ENCODE measurements at places on chromosomes 7 and 10.

- DNase-seq: no peak
These were observed 2.4 kb downstream of the TMEM72 start for GRCh38 chr10:44913350-44914081.

DNA sequence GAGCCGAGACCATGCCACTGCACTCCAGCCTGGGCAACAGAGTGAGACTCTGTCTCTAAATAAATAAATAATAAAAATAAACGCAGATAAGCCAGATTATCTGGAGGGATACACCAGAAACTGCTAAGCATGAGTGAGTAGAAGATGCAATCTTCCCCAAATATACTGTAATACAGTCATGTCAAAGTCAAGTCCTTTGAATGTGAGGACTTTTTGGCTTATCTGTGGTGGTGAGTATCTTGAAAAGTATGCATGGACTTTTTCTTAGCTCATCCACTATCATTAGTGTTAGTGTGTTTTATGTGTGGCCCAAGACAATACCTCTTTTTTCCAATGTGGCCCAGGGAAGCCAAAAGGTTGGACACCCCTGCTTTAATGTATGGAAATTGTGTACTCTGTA is 44.7 kb upstream of the PITRM1 start:
- DNase-seq: no peak

DNA sequence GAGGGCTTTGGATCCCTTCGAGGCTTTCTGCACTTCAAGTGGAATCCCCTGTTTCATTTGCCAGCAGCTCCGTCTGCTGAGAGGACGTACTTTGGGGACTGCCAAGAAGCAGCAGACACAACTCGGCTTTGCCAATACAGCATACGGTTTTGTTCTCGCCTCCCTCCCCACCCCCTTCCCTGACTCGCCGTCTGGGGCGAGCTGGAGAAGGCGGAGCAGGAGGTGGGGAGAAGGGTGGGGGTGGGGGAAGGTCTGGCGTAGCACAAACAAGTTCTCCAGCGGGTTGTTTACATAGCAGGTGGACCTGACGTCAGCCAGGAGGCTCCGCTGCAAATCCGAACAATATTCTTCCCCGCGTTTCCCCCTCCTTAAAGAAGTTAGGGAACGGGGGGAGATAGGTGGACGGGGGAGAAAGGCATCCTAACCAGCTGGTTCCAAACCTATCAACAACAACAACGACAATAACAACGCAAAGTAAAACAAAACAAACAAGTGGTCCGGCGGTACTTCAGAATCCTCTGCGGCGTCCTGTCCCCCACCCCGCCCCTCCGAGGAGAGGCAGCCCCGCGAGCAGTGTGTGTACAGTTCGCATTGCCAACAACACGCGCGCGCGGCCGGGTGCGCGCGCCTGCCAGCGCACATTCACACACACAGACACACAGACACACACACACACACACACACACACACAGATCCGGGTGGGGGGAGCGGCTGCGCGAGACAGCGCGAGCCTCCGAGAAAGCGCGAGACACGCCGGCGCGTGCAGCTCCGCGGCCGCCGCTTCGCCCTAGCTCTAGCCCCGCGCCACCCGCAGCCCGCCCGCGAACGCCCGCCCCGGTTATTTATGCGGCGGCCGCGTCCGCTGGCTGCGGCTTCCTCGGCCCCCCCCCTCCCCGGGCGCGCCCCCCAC is 167.0 kb upstream of the PPP1R3A start:
- peak; percentile 83 for DNase-seq

- DNase-seq: no peak
These were observed 348.6 kb downstream of the ADRA2A start for GRCh38 chr10:111425459-111425858.

DNA sequence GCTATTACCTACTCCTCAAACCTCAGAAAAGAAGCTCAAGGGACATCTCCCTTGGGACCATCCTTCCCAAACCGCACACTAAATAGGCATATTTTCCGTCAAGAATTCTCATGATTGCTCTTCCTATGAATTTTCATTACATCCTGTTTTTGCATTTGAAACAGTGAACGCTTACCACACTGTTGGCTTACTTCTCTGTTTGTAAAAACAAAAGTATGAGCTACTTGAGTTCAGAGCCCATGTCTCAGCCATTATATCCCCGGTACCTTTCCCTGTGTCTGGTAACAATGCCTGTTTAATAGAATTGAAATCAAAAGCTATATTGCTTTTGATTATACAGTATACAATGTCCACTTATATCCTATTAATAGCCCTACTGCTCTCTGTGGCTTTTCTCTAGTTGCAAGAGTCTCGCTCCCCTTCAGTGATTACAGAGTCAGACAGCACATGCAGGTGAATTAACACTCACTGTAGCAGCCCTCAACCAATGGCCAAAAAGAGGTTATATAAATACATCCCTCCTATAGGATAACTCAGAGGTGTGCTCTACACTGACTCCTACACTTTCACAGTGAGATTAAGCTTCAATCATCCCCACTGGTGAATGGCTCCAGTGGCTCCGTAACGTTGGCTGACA is 264.4 kb downstream of the SORCS1 start:
- DNase-seq: no peak

- DNase-seq: no peak
These were observed 32.4 kb upstream of the RNF32 start for GRCh38 chr7:156608173-156608478.

DNA sequence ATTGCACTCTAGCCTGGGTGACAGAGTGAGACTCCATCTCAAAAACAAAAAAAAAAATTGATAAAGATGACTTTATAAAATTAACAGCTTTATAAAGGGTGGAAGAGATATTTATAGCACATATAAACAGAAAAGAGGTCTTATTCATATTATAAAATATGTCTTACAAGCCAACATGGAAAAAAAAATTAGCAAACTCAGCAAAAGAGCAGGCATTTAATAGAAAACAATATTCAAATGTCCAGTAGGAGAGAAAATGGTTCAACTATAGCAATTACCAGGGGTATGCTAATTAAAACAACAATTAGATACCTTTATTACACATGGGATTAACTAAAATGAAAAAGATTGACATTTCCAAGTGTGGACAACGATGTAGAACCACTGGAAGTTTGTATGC is 929.1 kb downstream of the REEP3 start:
- DNase-seq: no peak

GRCh38 chr7:130752424-130752823 is 18.4 kb upstream of the KLF14 start:
- DNase-seq: no peak
